ENCODE measurements at places on chromosomes 13 and 19.

DNA sequence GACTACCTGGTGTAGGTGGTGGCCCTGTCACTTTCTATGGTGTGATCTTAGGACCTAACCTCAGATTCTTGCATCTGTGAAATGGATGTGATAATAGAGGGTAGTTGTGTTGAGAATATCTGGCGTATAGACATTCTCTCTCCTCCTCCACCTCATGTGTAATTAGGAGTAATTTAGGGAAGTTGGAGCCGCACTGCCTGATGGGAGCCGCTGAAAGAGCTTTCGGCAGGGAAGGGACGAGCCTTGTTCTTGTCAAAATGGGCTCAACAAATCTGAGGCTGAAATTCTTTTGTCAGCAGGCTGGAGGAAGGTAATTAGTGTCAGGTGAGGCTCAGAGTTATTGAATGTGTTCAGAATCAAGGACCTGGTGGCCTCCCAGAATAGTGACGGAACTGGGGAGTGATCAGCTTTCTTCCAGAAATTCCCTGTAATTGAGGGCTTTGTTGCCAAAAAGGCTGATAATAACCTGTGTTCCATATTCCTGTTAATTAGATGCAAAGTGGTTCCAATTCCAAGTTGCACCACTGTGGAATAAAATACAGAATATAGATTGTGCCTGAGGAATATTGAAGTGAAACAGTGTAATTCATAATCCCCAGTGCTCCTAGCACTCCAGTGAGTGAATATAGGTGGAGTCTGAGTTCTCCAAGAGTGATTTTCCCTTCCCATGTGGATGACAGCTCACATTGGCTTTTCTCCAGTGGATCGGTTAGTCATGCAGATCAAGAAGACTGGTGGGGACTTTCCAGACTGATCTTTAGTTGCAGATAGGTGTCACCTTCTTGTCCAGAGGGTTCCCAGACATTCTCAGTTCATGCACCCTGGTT, 47.5 kb downstream of the SPATA13 start:
- peak; percentile 30 for DNase-seq

GRCh38 chr13:80284290-80284689, 56.6 kb downstream of the SPRY2 start:
- no peak for DNase-seq

GRCh38 chr13:70792121-70792520, 683.9 kb upstream of the KLHL1 start:
- DNase-seq, result no peak

DNA sequence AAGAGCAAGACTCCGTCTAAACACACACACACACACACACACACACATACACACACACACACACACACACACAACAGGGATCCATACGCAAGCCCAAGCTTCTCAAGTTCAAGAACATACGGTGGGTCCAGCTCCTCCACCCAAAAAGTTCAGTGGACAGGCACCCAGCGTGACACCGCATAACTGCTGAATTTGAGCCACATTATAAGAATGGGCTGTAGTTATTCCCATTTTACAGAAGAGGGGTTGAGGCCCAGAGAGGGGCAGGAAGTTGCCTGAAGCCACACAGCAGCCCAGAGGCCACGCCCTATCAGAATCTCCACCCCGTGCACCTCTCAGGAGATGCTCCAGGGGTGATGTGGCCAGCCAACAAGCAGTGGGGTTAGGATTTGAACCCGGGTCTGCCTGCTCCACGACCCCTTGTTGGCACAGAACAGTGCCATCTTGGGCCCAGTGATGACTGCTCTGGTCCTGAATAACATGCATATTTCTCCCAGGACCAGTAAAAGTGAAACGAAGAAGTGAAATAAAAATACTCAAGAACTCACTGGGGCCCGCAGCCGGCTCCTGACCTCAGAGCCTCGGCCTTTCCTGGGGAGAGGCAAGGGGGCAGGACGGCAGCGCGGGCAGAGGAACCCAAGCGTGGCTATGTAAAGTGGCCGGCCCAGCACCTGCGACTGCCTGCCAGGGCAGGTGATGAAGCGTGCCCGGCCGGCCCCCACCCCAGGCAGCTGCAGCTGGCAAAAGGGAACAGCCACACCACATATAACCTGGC, 61.9 kb downstream of the AP1M1 start:
- DNase-seq, result no peak

- DNase-seq, result no peak
These were observed 324 bp upstream of the FBXO17 start for GRCh38 chr19:38975861-38976271.

GRCh38 chr19:16587833-16588823, 15.9 kb upstream of the SLC35E1 start:
- DNase-seq, result no peak

GRCh38 chr13:107665926-107666458, 549.3 kb downstream of the LIG4 start:
- no peak for DNase-seq

DNA sequence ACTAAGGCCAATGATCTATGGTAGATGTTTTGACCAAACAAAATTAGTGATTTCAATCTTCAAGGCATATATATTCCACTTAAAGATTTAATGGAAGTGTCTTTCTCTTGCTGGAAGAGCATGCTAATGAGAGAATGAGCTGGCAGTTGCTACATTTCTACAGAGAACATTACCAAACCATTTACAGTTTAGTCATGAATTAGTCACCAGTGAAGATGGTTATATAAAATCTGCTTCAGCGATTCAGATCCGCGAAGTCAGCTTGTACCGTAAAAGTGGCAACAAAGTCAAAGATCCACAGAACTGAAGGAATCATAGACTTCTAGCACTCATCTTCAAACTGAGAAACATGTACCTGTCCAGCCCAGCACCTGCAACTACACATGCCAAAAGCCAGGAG, 156.3 kb downstream of the SLITRK5 start:
- DNase-seq, result no peak

GRCh38 chr19:44823373-44823698, 14.4 kb downstream of the BCAM start:
- no peak for DNase-seq

GRCh38 chr13:97214921-97215320, 7.2 kb upstream of the MBNL2 start:
- no peak for DNase-seq

- DNase-seq, result no peak
These were observed 23.4 kb downstream of the ONECUT3 start for GRCh38 chr19:1776606-1777147.

DNA sequence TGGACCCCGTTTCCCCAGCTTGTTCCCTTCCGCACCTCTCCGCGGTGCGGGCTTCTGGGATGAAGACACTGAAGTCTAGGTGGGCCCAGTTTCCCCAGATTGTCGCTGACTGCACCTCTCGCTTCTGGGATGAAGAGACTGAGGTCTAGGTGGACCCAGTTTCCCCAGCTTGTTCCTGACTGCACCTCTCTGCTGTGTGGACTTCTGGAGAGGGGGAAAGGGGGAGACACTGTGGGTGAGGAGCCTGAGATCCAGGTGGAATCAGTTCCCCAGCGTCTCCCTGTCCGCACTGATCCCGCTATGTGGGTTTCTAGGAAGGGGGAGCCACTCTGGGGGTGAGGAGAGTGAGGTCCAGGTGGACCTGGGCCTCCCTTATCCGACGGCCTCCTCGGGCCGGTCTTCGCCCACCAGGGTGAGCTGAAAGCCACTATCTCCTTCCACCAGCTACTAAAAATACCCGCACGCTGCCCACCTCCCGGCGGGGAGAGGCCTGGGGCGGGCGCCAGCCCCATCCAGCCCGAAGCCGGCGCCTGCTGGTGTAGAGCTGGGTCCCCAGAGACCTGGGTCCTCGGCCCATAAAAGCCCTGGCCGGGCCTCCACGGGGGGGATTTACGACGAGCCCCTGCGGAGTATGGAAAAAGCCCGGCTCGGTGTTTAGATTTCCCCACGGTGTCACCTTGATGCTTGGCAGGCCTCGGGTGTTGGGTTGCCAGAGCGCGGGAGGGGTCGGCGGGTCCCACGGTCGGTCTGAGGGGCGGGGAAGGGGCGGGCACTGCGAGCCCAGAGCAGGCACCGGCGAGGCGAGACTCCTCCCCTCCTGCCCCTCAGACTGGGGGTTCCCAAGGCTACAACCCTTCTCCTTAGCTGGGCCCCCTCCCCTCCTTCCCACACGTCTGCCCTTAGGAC, 10.6 kb downstream of the FUT6 start:
- DNase-seq, result peak; percentile 63

- DNase-seq, result no peak
These were observed 61.2 kb upstream of the FRY start for GRCh38 chr13:31970231-31970930.

DNA sequence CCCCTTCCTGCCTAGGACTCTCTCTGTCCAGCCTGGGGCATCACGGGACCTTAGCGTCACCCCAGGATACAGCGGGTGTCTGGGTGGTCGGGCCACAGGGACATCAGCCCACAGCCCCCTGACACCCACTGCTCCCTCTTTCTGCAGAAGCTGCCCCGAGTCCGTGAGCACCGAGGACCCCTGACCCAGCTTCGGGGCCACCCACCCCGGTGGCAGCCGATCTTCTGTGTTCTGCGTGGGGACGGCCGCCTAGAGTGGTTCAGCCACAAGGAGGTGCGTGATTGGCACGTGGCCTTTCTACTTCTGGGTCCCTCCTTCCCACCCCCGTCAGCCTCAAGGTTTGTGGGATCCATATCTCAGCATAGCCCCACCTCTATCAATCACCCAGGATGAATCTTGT, 20.7 kb downstream of the PGLS start:
- no peak for DNase-seq

GRCh38 chr13:74194846-74195245, 60.6 kb upstream of the KLF12 start:
- no peak for DNase-seq

DNA sequence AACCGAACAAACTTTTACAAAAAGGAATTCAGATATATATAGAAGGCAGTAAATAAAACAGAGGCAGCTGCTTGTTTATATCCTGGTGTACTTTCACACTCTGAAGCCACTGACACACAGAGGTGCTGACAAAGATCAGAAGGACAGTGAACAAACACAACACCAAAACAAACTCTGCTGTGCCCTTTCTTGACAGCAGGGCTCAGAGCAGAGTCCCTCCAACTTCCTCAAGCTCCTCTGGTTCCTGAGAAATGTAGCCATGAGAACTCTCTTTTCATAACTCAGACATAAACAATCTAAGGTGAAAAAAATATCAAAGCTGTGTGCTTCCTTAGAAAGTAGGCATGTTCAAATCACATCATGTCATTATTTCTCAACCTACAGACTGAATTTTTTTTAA, 1052.8 kb upstream of the SPRY2 start:
- no peak for DNase-seq

DNA sequence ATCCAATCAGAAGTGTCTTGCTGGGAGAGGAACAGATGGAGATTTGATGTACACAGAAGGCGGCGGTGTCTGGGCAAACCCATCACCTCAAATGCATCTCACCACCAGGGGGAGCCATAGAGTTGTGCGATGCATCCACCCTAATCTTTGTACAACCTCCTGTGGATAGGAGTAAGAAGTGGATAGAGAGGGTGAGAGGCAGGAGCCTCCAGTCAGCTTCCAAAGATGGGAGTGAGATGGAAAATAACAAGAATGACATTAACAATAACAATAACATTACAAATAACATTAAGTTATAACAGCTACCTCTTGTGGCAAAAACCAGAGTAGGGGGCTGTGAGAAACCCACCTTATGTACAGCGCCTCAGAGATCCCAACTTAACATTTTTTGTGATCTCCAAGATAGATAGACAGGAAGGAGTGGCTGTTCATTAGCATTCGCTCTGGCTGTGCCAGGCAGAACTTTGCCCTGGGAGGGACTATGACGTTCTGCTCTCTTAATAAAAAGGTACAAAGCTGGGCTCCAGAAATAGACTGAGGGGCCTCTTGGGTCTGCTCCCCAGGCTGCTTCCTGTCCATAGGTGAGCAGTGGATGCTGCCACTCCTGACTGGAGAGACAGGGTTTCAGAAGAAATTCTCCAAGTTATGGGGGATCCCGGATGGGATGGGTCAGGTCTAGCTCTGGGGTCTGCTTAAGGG, 5.2 kb upstream of the CEACAM18 start:
- DNase-seq, result peak; percentile 71

DNA sequence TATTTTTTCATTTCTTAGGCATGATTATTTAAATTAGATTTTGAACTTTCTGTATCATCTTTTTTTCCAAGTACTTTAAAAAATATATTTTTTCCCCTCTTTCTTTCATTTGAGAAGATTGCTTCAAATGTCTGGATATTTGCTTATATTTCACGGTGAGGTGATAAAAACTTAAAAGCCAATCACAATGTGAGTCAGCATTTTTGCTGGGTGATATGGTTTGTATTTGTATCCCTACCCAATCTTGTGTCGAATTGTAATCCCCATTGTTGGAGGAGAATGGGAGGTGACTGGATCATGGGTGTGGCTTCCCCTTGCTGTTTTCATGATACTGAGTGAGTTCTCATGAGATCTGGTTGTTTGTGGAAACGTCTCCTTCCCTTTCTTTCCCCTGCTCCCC, 320.5 kb downstream of the OXGR1 start:
- no peak for DNase-seq

GRCh38 chr13:19959141-19959830, 759 bp downstream of the ZMYM2 start:
- no peak for DNase-seq

GRCh38 chr19:33769208-33769607, 27.5 kb upstream of the KCTD15 start:
- DNase-seq, result no peak

- no peak for DNase-seq
These were observed 217.0 kb upstream of the OBI1 start for GRCh38 chr13:78875792-78876580.

DNA sequence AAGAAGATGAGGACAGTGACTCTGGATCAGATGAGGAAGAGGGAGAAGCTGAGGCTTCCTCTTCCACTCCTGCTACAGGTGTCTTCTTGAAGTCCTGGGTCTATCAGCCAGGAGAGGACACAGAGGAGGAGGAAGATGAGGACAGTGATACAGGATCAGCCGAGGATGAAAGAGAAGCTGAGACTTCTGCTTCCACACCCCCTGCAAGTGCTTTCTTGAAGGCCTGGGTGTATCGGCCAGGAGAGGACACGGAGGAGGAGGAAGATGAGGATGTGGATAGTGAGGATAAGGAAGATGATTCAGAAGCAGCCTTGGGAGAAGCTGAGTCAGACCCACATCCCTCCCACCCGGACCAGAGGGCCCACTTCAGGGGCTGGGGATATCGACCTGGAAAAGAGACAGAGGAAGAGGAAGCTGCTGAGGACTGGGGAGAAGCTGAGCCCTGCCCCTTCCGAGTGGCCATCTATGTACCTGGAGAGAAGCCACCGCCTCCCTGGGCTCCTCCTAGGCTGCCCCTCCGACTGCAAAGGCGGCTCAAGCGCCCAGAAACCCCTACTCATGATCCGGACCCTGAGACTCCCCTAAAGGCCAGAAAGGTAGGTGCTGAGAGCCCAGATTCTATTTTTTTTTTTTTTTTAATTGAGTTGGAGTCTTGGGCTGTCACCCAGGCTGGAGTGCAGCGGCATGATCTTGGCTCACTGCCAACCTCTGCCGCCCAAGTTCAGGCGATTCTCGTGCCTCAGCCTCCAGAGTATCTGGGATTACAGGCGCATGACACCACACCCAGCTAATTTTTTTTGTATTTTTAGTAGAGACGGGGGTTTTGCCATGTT, 2.3 kb downstream of the PPP1R15A start:
- DNase-seq, result peak; percentile 62

- DNase-seq, result peak; percentile 90
These were observed 8.0 kb downstream of the ABHD13 start for GRCh38 chr13:108226184-108226583.

- no peak for DNase-seq
These were observed 109.2 kb downstream of the ESD start for GRCh38 chr13:46687810-46688209.

GRCh38 chr13:53206455-53206854, 177.8 kb downstream of the OLFM4 start:
- no peak for DNase-seq

Measured in NCI-H1105 (cell line).